ENCODE measurements at places on chromosomes 3 and 15.

DNA sequence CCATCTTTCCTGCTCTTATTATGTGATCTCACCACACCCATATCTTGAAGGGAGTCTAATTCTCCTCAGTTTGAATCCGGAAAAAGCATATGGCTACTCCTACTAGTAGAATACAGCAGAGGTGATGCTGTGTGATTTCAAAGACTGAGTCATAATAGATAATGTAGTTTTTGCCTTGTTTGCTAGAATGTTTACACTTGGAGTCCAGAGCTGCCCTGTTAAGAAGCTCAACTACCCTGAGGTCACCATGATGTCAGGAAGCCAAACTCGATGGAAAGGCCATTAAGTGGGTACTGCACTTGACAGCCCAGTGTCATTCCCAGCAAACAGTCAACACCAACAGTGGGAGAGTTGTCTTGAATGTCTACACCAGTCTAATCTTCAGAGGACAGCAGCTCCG lies 56.9 kb downstream of the CD200R1L start:
- DNase-seq, result no peak

GRCh38 chr3:49902511-49903345 lies 945 bp downstream of the MST1R start:
- no peak for DNase-seq

- DNase-seq, result no peak
These were observed 61.9 kb downstream of the CGNL1 start for GRCh38 chr15:57438166-57438565.

DNA sequence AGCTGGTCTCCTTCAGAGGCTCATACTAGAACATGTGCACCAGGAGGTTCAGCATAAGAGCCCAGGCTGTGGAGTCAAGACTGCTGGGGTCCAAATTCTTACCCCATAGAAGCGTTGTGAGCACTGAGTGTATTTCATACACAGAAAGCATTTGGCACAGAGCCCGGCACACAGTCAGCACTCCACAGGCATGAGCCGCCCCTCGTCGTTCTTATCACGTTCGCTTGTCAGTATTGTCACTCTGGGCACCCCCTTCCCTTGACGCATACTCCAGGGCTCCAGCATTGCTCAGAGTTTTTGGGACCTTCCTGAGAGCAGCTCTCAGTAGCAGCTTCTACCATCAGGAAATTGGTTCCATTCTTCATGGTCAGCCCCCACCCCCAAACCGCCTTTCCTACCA lies 25.2 kb downstream of the CORO2B start:
- no peak for DNase-seq

DNA sequence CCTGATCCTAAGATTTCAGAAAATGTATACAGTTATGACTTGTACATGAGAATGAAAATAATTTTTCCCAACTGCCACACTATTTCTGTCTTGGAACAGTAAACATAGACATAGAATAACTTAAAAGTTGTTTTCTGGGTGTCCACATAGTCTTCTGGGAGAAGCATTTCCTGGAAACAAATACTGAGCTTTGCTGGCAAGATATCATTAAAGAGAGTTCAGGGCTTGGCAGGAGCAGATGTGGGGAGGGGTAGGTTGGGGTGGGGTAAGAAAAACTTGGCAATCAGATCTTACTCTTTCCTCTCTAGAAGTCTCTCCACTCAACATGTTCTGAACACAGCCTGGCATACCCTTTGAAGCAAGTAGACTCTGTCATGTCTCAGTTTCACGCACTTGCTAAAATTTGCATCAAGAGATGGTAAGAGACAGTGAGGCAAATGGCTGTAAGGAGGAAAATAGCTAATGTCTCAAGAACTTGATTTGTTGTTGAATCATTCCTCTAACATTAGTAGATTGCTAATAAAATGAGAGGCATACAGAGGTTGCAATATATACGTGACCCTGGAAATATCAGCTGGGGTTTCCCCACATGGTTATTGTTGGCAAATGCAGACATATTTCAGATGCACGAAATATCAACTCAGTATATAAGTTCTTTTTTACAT lies 27.3 kb upstream of the ABI3BP start:
- peak; percentile 69 for DNase-seq

DNA sequence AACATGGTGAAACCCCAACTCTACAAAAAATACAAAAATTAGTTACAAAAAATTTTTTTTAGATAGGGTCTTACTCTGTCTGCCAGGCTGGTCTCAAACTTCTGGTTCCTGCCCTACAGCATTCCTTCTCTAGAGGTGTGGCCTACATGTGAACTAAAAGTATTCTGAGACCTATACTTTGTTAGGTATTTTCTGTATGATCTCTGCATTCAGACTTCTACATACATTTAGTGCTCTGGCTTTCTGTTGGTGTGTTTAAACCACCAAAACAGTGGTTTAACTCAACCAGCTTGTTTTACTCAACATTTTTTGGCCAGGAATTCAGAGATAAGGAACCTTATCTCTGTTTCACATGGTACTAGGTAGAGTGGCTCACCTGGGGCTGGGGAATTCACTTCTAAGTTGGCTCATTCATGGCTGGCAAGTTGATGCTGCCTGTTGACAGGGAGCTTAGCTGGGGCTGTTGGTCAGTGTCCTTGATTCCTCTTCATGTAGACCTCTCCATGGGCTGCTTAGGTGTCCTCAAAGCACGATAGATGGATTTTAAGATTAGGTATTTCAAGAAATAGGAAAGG lies 41.4 kb upstream of the BSN start:
- no peak for DNase-seq

DNA sequence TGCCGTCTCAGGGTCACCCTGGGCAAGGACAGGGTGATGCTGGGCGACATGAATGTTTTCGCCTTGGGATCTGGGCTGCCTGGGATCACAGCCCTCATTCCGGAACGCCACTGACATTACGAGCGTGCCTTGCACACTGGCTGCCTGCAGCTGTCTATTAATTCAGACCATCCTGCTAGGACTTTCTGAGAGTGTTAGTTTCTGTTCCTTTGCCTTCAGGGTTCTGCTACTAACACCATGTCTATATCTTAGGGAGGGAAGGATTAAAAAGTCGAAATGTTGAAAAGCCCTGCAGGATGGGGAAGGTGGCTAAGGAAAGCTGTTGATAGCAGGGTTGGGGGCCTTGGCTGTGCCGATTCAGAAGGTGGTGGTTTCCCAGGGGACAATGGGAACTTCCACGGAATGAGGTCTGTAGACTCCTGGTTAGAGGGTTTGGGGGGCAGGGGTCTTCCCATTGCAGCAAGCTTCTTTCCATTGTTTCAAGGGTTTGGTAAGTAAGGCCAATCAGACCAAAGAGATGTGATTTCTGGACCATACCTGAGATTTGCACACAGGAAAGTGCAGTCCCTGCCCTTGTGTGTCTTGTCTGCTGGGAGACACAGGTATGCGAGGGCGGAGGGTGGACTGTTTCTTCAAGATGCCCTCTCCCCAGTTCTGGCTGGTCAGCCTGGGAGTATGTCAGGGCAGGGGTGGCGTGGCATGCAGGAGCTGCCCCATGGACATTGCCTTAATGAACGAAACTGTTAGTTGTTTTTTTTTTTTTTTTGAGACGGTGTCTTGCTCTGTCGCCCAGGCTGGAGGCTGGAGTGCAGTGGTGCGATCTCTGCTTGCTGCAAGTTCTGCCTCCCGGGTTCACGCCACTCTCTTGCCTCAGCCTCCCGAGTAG lies 50.9 kb downstream of the RGMA start:
- no peak for DNase-seq

- DNase-seq, result no peak
These were observed at the start of gene ST3GAL6 for GRCh38 chr3:98763076-98763475. TSS of gene ST3GAL6 (plus strand) at chr3:98763340. CDS start at chr3:98768441, 5,101 bp downstream.

GRCh38 chr3:147157631-147158030 lies 248.7 kb downstream of the ZIC4 start:
- DNase-seq, result no peak

GRCh38 chr15:36175186-36175740 lies 404.2 kb upstream of the CDIN1 start:
- DNase-seq, result no peak

DNA sequence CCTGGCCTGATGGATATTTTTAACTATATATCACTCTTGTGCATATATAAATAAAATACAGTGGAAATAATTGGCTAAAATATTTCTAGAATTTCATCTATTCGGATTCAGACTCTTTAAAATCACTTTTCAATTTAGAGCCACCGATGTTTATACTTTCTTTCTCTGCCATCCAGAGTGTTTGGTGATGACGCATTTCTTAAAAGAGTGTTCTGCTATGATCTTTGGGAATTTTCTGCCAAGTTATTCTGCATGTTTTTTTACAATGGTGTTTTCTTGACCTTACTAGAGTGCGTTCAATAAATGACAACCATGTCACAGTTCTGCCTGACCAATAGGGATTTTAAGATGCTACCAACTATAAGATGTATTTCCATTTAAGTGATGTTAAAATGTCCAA lies 30.2 kb downstream of the PPP2R3A start:
- no peak for DNase-seq

- no peak for DNase-seq
These were observed 58.8 kb downstream of the LSM3 start for GRCh38 chr3:14237457-14237856.

DNA sequence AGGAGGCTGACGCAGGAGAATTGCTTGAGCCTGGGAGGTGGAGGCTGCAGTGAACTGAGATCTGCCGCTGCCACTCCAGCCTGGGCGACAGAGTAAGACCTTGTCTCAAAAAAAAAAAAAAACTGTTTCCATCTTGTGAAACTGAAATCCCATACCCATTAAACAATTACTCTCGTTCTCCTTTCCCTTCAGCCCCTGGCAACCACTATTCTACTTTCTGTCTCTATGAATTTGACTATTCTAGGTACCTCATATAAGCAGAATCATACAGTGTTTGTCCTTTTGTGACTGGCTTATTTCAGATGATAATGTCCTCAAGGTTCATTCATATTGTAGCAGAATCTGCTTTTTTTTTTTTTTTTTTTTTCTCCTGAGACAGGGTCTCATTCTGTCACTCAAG lies 51.5 kb upstream of the UBE2E1 start:
- no peak for DNase-seq

GRCh38 chr3:106720510-106720909 lies 656.7 kb upstream of the CCDC54 start:
- no peak for DNase-seq

GRCh38 chr15:78170848-78171773 lies 21.9 kb downstream of the IDH3A start:
- no peak for DNase-seq

- no peak for DNase-seq
These were observed 52.9 kb upstream of the SEC13 start for GRCh38 chr3:10373686-10374261.

GRCh38 chr3:46707601-46708011 lies 6.4 kb downstream of the TMIE start:
- no peak for DNase-seq

DNA sequence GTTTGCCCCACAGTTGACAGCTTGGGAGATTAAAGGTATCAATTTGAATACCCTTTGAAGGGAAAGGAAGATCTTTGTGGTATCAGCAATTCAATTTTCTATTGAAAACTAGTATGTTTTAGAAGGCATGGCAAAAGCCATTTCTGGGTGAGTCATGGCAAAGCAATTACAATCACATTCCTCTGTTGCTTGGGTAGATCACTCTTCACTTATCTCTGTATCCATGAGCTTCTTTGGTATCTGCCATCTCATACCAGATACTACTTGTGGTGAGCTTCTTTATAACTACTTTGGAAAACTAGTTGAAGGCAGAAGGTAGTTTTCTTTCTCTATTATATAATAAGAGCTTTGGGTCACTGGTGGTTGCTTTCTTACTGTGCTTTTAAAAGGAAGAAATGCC lies 28.3 kb upstream of the LSAMP start:
- no peak for DNase-seq

DNA sequence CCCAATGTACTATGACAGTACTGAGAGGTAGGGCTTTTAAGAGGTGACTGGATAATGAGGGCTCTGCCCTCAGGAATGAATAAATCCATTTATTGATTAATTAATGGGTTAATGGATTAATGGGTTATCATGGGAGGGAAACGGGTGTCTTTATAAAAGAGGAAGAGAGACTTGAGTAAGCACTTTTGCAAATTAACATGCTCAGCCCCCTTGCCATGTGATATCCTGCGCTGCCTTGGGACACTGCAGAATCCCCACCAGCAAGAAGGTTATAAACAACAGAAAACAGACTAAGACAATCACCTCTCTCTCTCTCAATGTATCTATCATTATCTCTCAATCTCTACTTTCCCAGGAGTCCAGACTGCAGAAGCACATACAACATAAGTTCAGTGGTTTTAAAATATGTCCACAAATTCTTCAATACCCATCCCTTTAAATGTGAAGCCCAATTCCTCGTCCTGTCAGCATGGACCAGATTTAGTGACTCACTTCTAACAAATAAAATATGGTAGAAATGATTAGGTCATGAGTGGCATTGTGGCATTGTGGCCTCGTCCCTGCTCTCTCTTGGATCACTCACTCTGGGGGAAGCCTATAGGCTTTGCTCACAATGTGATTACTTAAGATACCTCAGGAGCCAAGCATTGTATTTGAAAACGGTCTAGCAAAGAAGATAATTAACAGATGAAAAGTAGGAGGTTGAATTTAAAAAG lies 40.0 kb upstream of the IL12A start:
- DNase-seq, result no peak

GRCh38 chr3:184543843-184544512 lies 17.6 kb upstream of the EPHB3 start:
- DNase-seq, result peak; percentile 63

DNA sequence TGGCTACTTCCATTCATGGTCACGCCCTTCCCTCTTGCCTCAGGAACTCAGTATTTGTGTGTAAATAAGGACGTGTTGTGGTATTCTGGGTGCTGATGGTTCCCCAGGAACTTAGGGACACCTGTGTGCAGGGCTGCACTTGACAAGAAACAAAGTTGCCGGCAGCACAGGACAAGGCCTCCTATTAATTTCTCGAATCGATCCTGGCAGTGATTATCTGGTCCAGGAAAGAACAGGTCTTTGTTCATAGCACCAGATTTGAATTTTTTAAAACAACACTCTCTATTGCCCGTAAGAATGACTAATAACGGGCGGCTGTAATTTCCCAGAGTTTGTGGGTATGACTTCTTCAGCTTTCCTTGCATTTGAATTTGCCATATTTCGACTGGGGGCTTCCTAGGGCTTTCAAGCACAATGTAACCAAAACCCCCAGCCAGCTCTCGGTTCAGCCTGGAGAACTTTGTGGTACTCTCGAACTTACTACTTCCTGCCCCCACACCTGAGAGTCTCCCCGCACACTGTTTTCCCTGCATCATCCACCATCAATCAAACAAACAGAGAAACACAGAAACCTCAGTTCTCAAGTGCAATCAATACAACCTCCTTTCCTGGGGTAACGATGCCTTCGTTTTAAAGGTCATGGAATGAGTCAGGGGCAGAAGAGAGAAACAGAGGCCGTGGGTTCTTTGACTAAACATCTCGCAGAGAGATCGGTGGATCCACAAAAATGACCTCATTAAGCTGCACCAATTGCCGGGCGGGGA lies 241.7 kb upstream of the ICE2 start:
- no peak for DNase-seq

- DNase-seq, result no peak
These were observed 24.0 kb downstream of the EPHB3 start for GRCh38 chr3:184585545-184585944.

DNA sequence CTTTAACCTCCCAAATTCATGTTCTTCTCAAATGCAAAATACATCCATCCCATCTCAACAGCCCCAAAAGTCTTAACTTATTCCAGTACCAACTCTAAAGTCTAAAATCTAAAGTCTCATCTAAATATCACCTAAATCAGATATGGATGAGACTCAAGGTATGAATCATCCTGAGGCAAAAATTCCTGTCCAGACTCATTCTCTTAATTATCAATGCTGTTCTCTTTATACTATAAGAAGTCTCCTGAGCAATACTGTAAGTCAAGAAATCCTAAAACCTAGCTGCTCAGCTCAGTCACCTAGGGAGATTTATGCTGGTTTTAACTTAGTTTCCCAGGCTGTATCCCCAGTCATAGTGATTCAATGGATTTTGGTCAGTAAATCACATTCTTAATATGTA lies 11.1 kb downstream of the RAD18 start:
- no peak for DNase-seq
